H4 (cell line): ENCODE measurements at places on chromosomes 12 and 14. TPM values are rescaled to one million over a fixed set of nuclear protein-coding genes. Genes with fewer than 3 reads are reported as not detected.

GRCh38 chr14:103871596-103872480 lies 24.5 kb upstream of the PPP1R13B start:
- no peak for DNase-seq

GRCh38 chr12:65192963-65193516 lies 23.7 kb downstream of the LEMD3 start:
- no peak for DNase-seq

- DNase-seq, result peak; percentile 96
These were observed at the start of gene TSPAN31 for GRCh38 chr12:57744777-57745484. TSPAN31 (plus strand) TSS chr12:57745039; CDS start chr12:57745155, 116 bp downstream.

The CCDC197 gene
- not detected in 2 replicates for total RNA-seq

DNA sequence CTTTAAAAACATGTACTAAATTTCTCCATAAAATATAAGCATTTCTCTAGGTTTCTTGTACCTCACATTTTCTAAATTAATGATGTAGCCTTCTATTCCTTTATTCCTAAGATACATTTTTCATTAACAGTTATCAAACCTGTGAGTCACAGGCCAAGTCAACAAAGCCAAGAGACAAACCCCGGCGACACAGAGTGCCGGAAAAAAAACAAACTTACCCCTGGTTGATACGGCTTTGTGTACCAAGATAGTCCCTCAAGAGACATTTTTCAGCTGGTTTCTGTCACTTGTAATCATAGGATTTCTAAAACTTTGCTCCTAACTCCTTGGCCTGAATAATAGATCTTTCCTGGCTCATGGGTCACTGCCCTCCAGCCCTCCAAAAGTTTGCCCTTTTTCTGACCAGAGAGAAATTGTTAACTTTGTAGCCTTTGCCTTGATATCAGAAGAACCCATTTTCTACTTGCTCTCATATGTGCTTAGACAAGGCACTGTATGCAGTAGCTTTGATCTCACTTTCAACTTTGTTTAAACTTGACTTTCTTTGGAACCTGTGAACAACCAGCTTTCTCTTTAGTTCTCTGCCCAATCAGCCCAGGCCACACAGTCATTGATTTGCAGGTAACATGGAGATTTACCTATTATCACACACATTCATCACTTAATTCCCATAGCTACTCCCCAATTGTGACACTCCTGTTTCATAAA lies 172.2 kb downstream of the PRKD1 start:
- no peak for DNase-seq

- no peak for DNase-seq
These were observed 27.0 kb upstream of the HIGD1C start for GRCh38 chr12:50925342-50925651.

The MMP19 gene
- total RNA-seq, result 0.37 and 2.0 TPM in 2 replicates

- DNase-seq, result no peak
These were observed 949 bp upstream of the KIF21A start for GRCh38 chr12:39443929-39444209.

GRCh38 chr12:59086126-59086525 lies 165.8 kb upstream of the LRIG3 start:
- no peak for DNase-seq

The DLGAP5 gene
- total RNA-seq, result 60.1 and 74.7 TPM in 2 replicates

The KRT6C gene
- not detected in 2 replicates for total RNA-seq

The PLBD1 gene
- total RNA-seq, result not detected in 2 replicates

The TAS2R46 gene
- 0.23 TPM in 1 of 2 replicates, not detected in the other for total RNA-seq

- no peak for DNase-seq
These were observed 25.9 kb upstream of the DHRS2 start for GRCh38 chr14:23610090-23610814.

DNA sequence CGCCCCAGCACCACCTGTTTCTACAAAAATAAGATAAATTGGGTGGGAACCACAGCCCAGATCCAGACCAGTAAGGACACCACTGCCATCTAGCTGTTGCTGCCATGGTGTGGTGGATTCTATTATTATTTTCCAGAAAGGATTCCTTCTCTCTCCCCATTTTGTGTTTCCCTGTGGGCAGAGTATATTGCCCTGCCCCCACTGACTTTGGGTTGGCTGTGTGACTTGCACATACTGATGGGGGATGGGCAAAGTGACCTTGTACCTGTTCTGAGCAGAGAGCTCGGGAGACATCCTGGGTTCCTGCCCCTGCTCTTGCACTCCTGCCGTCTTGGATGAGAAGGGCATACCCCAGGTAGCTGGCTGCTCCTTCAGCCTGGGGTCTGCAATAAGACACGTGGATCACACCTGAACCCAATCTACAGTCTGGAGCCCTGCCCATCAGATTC lies 24.3 kb downstream of the MOAP1 start:
- DNase-seq, result peak; percentile 53

DNA sequence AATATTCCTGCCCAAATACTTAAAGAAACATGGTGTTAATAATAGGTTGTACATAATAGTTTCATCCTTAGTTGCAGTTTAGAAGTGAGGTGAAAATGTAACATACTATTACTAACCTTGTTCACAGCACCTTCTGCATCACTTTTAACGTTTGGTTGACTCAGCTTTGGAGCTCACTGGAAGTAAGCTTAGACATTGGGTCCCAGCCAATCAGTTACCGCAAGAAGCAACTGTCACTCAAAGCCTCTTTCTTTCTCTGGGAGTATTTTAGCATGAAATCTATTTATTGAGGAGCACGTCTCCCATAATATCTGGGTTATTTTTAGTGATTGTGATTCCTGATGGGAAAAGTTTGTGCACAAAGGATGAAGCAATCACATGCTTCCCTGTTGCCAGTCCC lies 472.6 kb downstream of the SNAPC1 start:
- DNase-seq, result no peak

The ADAM21 gene
- 0.64 and 0.88 TPM in 2 replicates for total RNA-seq

The CMA1 gene
- total RNA-seq, result not detected in 2 replicates

The CELA1 gene
- not detected in 2 replicates for total RNA-seq

- no peak for DNase-seq
These were observed 253.2 kb downstream of the NOVA1 start for GRCh38 chr14:26344596-26344995.

- peak; percentile 86 for DNase-seq
These were observed 72.4 kb upstream of the USP44 start for GRCh38 chr12:95623554-95624170.

DNA sequence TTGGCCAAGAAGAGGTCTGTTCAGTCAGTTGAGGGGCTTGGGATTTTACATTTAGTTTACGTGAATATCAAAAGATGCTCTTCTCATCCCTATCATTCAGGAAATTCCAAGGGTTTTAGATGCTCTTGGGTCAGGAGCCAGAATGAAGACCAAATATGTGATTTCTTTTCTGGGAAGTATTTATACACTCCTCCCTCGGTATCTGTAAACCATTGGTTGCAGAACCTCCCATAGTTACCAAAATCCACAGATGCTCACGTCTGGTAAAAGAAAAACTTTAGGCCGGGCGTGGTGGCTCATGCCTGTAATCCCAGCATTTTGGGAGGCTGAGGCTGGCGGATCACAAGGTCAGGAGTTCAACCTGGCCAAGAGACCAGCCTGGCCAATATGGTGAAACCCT lies 75.9 kb downstream of the TNFAIP2 start:
- DNase-seq, result no peak

DNA sequence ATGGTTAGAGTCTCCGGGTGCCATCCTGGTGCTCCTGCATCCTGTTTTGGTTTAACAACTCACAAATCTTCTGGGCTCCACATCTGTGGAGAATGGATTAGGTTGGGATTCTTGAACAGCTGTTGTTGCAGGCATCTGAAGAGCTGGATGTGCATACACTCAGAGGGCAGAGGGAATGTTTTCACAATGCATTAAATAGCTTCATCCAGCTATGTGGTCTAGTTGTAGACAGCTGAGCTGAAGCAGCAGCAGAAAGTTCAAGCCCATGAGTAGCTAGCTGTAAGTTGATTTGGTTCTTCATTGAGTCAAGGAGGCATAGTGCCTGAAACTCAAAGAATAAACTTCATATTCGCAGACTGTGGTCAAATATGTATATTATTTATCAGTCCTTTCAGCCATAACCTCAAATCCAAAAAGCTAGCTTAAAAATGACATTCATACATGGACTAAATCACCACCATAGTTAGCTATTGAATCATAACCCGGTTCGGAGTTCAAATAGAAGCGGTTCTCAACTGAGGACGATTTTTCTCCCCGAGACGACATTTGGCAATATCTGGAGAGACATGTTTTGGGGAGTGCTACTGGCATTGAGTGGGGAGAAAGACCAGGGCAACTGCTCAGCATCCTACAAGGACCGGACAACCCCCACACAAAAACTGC lies 858 bp upstream of the ANKRD13A start:
- DNase-seq, result no peak

The ZFHX2 gene
- total RNA-seq, result 0.02 and 0.10 TPM in 2 replicates

- peak; percentile 63 for DNase-seq
These were observed 63.5 kb downstream of the DGLUCY start for GRCh38 chr14:91177073-91178034.

DNA sequence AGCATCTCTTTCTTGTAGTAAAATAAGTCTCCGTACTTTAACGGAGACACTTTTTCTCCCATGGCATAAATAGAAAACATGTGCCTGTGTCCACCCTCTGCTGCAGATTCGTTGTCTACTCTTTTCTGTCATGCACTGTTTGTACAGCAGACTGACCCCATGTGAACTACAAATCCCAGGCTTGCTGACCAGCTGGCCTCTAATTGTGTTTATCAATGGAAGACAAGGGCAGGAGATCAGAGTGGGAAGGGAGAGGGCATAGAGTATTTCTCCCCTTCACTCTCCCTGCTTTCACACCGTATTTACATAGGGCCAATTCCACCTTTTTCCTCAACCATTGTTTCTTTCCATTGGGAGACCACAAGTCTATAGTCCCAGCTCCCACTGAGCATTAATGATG lies 31.0 kb upstream of the TMTC2 start:
- DNase-seq, result no peak

The GLI1 gene
- 5.7 and 6.3 TPM in 2 replicates for total RNA-seq

DNA sequence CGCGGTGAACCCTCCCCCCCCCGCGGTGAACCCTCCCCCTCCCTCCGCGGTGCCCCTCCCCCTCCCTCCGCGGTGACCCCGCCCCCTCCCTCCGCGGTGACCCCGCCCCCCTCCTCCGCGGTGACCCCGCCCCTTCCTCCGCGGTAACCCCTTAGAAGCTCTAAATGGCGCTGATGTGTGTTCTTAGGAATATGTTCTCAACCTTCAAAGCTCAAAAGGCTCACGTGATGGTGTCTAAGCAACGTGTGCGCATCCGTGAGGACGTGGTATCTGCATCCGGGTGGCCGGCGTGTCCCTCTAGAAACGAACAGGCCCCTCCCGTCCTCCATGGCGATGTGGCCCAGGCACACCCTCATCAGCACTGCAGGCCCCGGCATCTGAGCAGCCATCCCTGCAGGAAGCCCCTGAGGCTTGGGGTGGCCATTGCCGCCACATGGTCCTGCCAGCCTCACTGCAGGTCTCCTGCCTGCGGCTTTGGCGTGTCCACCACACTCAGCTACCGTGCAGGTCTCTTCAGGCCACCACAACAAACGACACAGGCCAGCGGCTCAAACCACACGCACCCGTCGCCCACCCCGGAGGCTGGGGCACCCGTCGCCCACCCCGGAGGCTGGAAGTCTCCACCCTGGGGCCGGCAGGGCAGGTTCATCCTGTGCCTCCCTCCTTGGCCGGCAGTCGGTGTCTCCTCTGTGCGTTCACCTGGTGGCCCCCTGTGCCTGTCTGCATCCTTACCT lies 14.5 kb upstream of the FBRSL1 start:
- no peak for DNase-seq

DNA sequence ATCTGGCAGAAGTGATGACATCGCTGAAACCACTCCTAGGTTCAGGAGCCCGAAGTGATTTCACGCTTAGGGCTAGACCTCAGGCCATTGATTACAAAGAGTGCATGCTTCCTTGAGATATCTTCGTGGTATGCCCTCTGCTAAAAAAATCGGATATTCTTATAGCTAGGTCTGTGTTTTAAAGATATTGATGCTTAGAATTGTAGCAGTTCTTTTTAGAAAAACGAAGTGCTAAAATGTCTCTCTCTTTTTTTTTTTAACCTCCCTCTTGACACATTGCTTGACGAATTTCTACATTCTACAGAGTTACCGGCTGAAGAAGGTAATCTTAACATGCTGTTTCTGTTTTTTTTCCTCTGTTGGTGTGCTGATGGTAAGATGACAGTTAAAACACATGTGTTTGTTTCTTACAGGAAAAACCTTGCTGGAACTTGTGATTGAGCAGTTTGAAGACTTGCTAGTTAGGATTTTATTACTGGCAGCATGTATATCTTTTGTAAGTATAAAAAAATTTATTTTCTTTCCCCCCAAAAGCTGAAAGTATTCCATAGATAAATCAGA lies 1.3 kb downstream of the ATP2A2 start:
- no peak for DNase-seq

The UNC79 gene
- total RNA-seq, result 0.02 and 0.06 TPM in 2 replicates

DNA sequence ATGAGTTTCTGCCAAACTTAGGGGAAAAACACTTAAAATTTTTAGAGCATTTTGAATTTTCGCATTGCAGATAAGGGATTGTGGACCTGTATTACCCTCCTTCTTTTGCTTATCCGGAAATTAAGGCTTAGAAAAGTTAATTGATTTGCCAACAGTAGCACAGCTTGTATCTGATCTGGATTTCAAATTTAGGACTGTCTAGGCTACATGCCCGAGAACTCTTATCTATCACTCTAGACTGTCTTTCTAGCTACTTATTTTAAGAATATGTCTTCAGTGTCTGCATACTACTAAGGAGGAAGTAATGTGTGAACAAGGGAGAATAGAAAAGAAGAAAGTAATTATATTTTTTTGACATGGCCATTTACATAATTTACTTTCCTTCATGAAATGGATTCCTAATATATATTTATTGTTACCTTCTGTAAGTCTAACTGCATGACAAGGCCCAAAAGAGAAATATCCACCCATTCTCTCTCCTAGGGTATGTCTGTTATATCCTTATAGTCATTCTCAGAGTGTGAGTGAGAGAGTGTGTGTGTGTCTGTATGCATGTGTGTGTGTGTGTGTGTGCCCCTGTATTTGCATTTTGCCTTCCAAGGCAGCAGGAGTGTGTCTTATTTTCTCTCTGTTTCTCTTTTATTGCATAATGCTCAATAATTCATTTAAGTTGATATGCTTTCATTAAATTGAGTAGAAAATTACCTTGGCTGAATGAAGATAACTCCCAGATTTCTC lies 132.1 kb downstream of the SLC5A8 start:
- no peak for DNase-seq

The FOXJ2 gene
- 5.9 and 6.2 TPM in 2 replicates for total RNA-seq

- peak; percentile 69 for DNase-seq
These were observed 17.1 kb downstream of the PDZRN4 start for GRCh38 chr12:41205070-41205709.

DNA sequence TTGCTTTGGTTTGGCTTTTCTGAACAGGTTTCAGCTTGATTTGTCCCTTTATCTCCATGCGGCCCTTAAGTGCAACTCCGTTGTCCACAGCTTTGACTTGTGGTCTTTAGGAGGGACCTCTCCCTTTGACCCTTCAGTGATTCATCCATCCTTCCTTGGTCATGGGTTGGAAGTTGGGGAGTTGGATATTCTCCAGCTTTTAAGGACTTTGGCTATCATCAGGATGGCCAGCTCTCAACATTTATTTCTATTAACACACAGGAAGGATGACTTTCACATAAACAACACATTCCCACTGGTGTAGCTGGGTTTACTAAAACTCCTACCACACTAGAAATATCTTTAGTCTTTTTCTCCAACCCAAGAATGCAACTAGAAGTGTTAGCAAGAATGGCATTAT lies 50.9 kb upstream of the E2F7 start:
- DNase-seq, result no peak
